ENCODE measurements at places on chromosomes 12 and 14.
A peak's percentile ranks its signal among the peaks of the same experiment; 100 is the strongest.

- no peak for DNase-seq
These were observed 7.9 kb downstream of the CCDC85C start for GRCh38 chr14:99596071-99596627.

GRCh38 chr14:65414961-65415589, 2.5 kb downstream of the FUT8 start:
- no peak for DNase-seq

- DNase-seq: no peak
These were observed 271.6 kb downstream of the FBXL14 start for GRCh38 chr12:1322821-1323220.

DNA sequence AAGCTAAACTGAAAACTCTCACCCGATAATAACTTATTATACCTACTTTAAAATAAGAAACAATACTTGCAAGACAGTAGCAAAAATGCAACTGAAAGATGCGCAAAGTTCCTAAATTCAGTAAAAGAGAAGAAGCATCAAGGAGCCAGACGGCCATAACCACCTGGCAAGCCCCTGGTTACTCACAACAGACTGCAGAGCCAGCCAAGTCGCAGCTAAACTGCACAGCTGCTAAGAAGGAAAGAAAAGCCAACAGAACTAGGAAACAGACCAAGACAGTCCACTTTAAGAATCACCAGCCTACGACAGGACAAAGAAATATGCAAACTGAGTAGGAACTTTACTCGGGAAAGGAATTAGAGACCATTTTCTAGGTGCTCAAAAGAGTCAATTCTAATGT, 127.9 kb downstream of the TMTC1 start:
- no peak for DNase-seq

DNA sequence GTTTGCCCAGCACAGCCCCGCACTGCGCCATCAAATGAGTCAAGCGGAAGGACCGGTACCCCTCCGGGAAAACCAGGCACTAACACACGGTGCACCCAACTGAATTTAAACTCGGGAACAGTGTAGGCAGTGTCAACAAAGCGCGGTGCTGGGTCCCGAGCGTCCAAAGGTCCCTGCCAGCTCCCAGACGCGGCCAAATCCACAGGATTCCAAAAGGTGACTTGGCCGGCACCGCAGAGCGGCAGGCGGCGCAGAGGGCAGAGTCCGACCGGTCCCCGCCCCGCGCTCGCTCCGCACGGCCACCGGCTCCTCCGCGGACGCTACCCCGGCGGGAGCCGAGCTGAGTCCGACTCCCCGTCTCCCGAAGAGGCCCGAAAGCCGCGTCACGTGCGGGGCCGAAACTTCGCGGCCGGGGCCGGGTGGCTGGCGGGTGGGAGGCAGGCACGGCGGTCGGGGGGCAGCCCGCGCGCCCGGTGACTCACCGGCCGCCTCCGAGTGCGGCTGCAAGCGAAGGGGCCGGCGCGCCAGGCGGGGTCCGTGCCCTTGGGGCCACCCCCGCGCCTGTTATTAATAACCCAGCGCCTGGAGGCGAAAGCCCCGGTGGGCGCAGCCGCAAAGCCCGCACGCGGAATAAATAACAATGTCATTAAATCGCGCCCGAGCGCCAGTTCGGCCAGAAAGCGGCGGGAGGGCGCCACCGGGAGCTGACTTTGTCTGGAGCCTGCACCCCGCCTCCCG, 863 bp downstream of the DENND5B start:
- peak; percentile 43 for DNase-seq

GRCh38 chr14:51118993-51119392, 24.1 kb upstream of the TRIM9 start:
- DNase-seq: no peak

- no peak for DNase-seq
These were observed 16.7 kb downstream of the AHSA1 start for GRCh38 chr14:77474479-77475177.

DNA sequence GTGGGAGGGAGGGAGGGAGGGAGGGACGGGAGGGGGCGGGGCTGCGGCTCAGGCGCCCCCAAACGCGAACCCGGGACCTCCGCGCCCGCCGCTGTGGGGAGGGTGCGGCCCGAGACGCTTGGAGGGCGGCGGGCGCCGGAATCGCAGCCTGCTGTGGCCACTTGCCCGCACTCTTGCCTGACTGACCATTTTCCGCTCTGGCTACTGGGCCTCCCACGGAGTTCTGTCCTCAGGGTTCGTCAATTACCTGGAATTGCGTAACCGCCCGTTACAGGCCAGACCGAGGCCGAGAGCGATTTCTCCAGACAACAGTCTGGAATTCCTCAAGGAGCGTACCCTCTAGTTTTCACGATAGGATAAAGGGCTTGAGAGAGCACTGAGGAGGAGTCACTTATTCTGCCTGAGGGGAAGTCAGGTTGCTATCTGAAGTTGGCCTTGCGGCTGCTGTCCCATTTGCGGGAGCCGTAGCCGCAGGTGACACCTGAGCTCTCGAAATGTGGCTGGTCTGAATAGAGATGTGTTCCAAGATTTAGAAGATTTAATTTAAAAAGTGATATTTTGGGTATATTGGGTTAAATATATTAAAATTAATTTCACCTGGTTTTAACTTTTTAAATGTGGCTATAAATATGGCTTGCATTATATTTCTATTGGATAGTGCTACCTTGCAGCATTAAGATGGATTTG, 446 bp upstream of the ZNF641 start:
- DNase-seq: peak; percentile 46

DNA sequence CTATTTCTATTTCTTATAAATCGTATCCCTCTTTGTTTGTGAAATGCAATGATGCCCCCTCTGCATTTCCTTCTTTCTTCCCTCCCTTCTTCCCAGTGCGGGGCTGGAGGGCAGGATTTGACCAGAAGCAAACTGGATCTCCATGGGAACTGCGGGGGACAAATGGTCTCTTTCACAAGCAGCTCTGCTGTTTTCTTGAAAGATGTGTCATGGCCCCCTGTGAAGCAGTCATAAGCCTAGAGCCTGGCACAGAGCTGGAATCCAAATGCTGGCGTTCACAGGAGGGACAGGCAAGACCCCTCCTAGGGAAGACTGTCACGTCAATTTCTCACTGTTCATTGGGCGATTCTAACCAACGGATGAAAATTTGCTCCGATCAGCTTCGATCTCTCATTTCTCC, 203.5 kb upstream of the NOS1 start:
- no peak for DNase-seq
